ENCODE measurements at places on chromosomes 6 and 20. TPM values are rescaled to one million over a fixed set of nuclear protein-coding genes. Genes with fewer than 3 reads are reported as not detected.

DNA sequence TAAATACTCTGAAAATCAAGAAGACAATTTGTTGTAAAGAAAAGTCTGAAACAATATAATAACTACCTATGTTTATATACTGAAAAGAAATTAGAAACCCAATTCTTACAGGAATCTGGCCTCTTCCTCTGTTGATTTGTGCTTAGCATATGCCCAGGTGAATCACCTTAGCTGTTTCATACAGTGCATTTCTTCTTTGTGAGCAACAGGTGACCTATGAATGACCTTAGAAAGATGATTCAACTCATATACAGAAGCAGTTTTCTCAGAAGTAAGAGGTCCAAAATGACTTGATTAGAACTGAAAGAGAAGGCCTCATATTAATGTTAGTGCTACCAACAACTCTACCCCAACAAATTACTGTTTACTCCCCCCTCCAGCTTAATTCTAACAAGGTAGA, 419.5 kb upstream of the ID4 start:
- no peak for DNase-seq

- DNase-seq: no peak
Observed at GRCh38 chr6:106608080-106608668, 21.1 kb downstream of the RTN4IP1 start.

MOG gene
- total RNA-seq: not detected

SFTA2 gene
- 0.47 TPM for total RNA-seq

COL9A3 gene
- total RNA-seq: 3.3 TPM

ARMC2 gene
- 12.2 TPM for total RNA-seq
